CD4-positive, alpha-beta T cell treated with Interleukin-6 at 100 ng/mL for 8 hours (primary cell): ENCODE measurements at places on chromosomes 12 and 14.

GRCh38 chr12:46617167-46617566 is 208.6 kb downstream of the SLC38A4 start:
- DNase-seq = no peak

- DNase-seq = no peak
These were observed 143.5 kb downstream of the PAX9 start for GRCh38 chr14:36805131-36805559.

GRCh38 chr14:88748288-88748687 is 44.5 kb downstream of the EML5 start:
- DNase-seq = no peak

DNA sequence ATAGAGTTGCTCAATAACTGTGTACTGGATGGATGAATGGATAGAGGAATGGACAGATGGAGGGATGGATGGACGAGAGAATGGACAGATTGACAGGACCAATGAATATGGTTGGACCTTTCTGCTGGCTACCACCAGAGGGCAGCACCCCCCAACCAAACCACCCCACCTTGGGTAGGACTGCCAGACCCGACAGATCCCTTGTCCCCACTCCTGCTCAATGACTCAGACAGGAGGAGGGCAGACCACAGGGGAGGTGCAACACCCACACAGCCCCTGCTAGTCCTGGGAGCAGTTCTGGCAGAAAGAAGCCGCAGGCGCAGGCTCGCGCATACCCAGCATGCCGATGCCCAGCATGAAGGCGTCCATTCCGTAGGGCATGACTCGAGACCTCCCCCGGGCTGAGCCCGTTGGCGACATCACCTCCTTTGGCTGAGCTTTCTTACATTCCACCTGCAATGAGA is 12.4 kb downstream of the MSI1 start:
- DNase-seq = peak; percentile 62

- no peak for DNase-seq
These were observed 5.1 kb upstream of the B4GALNT1 start for GRCh38 chr12:57638096-57638495.

DNA sequence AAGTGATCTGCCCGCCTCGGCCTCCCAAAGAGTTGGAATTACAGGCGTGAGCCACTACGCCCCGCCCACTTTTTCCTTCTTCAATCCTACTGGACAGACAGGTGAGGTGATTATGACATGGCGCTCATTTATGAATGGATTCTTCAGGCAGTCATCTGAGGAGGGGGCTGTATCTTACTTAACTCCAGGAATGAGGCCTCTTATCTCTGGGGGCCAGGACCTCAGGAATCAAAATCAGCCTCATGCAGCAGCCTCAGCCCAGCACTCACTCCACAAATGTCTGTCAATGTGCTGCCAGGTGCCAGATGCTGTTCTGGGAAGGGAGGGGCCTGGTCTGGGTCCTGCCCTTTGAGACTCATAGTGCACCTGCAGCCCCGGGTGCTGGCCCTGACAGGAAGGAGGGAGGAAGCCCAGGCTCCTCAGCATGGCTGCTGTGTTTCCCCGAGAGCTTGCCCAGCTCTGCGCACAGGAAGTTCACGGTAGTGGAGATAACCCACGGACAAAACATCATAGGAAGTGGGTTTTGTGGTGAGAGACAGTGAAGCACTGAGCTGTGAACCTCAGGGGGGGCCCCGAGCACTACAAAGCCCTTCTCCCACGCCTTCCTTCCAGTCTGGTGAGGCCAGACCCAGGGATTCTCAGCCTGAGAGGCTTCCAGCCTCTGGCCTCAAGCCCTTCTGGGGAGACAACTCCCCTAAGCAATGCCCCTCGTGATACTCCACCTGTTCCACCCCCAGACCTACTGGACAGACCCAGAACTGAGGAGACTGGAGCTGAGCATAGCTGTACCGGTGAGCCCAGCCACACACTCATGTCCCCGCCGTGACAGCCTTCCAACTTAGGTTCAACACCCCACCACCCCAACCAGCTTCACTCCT is 22.3 kb downstream of the GALNT6 start:
- peak; percentile 91 for DNase-seq
